ENCODE measurements at places on chromosomes 2 and 18.

DNA sequence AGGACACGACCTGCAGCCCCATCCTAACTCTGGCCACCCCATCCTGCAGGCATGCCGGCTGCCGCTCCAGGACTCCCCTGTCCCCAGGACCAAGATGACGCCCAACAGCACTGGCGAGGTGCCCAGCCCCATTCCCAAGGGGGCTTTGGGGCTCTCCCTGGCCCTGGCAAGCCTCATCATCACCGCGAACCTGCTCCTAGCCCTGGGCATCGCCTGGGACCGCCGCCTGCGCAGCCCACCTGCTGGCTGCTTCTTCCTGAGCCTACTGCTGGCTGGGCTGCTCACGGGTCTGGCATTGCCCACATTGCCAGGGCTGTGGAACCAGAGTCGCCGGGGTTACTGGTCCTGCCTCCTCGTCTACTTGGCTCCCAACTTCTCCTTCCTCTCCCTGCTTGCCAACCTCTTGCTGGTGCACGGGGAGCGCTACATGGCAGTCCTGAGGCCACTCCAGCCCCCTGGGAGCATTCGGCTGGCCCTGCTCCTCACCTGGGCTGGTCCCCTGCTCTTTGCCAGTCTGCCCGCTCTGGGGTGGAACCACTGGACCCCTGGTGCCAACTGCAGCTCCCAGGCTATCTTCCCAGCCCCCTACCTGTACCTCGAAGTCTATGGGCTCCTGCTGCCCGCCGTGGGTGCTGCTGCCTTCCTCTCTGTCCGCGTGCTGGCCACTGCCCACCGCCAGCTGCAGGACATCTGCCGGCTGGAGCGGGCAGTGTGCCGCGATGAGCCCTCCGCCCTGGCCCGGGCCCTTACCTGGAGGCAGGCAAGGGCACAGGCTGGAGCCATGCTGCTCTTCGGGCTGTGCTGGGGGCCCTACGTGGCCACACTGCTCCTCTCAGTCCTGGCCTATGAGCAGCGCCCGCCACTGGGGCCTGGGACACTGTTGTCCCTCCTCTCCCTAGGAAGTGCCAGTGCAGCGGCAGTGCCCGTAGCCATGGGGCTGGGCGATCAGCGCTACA lies 2.1 kb downstream of the GPBAR1 start:
- DNase-seq = no peak

- no peak for DNase-seq
These were observed 52.2 kb downstream of the MRPS9 start for GRCh38 chr2:105090091-105090490.

- no peak for DNase-seq
These were observed 77.5 kb downstream of the KLF7 start for GRCh38 chr2:207088276-207088675.

DNA sequence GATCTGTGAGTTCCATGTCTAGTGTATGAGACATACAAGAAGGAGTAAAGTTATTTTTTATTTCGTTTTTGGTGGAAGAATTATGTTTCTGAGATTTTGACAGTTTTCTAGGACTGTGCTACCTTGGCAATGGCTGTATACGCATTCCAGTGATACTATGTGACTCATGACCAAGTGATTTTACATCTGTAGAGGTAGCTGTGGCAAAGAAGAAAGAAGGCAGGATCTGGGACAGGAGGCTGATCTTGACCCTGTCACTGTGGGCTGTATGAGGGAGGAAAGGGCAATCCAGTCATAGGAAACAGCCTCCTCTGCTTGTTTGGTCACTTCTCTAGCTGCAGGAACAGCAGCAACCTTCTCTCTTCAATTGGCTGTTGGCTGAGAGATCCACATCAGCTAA lies 44.0 kb upstream of the PDCL3 start:
- no peak for DNase-seq

GRCh38 chr18:47174545-47175116 lies 1.5 kb downstream of the IER3IP1 start:
- DNase-seq = no peak

- no peak for DNase-seq
These were observed 915.4 kb downstream of the DCDC2C start for GRCh38 chr2:4618630-4619228.

DNA sequence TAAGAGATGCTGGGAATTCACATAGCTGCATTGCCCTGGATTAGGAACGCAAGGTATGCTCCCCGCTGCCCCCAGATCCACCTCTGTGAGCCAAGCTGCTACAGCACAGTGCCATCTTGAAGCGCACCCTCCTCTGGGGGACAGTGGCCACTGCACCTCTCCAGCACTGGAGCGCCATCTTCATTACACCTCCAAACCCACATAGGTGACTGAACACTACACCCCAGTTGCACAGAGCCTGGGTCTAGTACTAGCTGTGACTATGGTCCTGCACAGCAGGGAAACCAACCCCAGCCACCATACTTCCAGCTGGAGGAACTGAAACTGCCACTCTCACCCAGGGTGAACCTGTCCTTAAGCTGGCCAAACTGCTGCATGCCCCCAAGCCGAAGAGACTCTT lies 84.6 kb downstream of the TMEM237 start:
- no peak for DNase-seq

GRCh38 chr2:96773922-96774321 lies 13.2 kb downstream of the CNNM4 start:
- DNase-seq = no peak

GRCh38 chr18:22493940-22494339 lies 76.2 kb upstream of the CTAGE1 start:
- peak; percentile 70 for DNase-seq

DNA sequence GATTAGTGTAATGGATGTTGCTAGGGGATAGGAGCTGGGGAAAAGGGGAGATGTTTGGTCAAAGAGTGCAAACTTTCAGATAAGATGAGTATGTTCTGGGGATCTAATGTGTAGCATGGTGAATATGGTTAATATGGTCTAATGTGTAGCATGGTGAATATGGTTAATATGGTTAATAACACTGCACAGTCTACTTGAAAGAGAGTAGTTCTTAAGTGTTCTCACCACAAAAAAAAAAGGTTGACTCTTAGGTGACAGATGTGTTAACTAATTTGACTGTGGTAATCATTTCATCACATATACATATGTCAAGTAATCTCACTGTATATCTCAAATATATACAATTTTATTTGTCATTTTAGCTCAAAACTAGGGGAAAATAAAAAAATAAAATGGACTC lies 121.3 kb upstream of the CD226 start:
- DNase-seq = no peak

DNA sequence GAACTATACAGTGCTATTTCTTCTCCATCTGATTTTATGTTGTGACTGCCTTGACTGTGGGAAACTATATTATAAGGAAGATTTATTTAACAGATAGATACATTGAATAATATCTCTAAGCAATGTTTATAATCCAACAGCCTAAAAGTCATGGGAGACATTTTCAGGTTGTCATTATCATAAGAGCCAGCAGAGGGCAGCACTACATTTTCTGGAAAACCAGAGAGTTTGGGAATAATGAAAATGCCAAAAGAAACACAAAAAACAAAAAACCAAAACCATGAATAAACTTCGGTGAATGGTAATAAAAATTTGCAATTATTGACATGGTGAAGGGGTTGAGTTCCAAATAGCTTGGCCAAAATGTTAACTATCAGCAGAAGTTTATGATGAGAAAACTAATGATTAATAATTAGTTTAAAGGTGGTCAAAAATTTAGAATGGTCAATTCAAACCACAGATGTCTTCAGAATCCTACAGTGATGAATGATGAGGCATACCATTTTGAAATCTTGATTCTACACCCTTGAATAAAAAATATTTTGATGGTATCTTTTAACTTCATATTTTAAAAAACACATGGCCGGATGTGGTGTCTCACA lies 4.7 kb downstream of the EEF1B2 start:
- DNase-seq = no peak

- no peak for DNase-seq
These were observed 295.0 kb upstream of the KCNH7 start for GRCh38 chr2:163133602-163134001.

GRCh38 chr18:23126376-23127056 lies 8.8 kb upstream of the CABLES1 start:
- DNase-seq = no peak

GRCh38 chr2:45986509-45986908 lies 310.7 kb upstream of the EPAS1 start:
- DNase-seq = no peak

DNA sequence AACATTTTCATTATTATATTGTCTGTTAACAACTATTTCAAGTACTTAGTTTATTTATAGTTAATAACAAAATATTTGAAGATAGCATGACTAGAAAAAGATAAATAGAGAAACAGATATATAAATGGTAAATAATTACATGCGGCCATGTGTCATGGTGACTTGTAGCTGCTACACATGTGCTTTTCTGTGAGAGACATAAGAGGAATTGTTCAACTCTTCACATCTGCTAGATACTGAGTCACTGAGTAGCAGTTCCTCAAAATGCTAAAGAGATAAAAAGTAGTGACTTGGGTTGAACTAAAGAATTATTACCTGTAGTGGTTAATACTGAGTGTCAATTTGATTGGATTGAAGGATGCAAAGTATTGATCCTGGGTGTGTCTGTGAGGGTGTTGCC lies 37.5 kb upstream of the SCN9A start:
- no peak for DNase-seq

DNA sequence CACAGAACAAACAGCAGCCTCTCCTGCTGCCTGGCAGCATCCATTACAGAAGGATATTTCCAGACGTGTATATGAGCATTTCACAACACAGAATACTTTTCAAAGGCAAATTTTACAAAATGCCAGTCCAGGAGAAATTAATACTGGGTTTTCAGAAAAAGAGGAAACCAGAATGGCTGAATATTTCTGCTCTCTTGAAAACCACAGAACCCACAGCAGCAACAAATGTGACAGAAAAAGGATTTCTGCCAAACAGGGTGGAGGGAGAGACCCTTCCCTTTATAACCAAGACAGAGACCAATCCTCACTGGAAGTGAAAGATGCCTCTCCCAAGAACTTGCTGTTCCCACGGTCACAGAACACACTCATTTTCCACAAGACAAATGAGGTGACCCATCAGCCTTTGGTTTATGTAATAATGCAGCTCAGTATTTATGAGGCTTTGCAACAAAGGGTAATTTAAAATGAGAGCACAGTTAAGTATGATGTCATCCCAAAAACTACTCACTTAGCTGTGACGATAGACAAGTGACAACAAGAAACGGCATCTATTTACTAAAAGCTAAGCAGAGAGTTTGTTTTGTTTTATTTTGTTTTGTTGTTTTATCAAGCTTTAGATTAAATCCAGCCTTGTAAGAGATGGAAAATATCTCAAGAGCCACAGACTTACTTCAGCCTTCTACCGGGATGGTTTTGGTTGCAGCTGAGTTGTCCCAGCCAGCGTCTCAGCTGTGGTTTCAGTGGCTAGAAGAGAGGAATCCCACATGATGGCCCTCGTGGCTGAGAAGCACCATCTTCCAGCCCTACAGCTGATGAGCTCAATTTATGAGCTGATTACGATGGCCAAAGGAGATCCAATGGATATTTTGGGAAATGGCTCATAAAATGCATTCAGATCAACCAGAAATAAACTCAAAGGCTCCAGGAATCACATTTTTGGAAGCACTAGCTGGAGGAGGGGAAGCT lies 249.3 kb upstream of the AGAP1 start:
- peak; percentile 69 for DNase-seq

DNA sequence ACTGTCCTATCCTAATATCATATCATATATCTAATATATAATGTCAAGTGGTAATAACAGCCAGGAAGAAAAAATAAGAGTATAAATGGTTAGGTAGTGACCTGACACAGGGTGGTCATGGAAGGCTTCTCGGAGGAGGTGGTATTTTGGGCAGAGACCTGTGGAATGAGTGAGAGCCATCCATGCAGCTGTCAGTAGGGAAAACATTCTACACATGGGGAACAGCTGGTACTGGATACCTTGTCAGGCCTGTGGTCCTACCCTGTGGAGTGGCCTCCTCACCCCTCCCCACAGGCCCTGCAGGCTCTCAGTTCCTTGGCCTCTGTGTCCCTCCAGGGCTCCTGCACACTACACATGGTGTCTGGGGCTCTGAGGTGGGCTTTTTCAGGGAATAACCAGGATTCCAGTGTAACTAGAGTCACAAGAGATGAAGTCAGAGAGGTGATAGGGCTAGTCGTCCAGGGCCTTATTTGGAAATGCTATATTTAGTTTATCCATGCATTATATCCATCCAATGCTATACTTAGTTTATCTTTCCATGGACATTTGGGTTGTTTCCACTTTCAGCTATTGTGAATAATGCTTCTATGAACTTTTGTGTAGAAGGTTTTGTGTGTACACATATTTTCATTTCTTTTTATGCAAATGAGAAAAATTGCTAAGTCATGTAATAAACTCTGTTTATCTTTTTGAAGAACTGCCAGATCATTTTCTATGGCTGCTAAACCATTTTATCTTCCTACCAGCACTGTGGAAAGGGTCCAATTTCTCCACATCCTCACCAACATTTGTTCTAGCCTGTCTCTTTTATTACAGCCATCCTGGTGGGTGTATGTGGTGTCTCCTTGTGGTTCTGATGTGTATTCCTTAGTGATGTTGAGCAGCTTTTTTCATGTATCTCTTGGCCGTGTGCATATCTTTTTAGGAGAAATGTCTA lies 75.6 kb downstream of the TPGS2 start:
- DNase-seq = no peak
